ENCODE measurements at places on chromosomes 7 and 10. TPM values are rescaled to one million over a fixed set of nuclear protein-coding genes. Genes with fewer than 3 reads are reported as not detected.

CALN1 gene
- not detected for total RNA-seq

CARD11 gene
- total RNA-seq = 163 TPM

NCF1 gene
- total RNA-seq = 1.5 TPM

EPO gene
- not detected for total RNA-seq

GJD4 gene
- not detected for total RNA-seq
